Activated CD8-positive, alpha-beta T cell treated with anti-CD3 and anti-CD28 coated beads for 36 hours (primary cell): ENCODE measurements at places on chromosomes 7 and 10. TPM values are rescaled to one million over a fixed set of nuclear protein-coding genes. Genes with fewer than 3 reads are reported as not detected.

The LRRD1 gene
- not detected for total RNA-seq

The MYO1G gene
- total RNA-seq: 403 TPM

The MTURN gene
- 3.3 TPM for total RNA-seq

The CLRN3 gene
- not detected for total RNA-seq

The CPA5 gene
- 0.88 TPM for total RNA-seq

The MEIG1 gene
- not detected for total RNA-seq

The COL26A1 gene
- total RNA-seq: not detected

The MEST gene
- total RNA-seq: 9.2 TPM

The RELN gene
- total RNA-seq: not detected

The ARHGAP12 gene
- 4.3 TPM for total RNA-seq

The C10orf95 gene
- 0.36 TPM for total RNA-seq

The HMX3 gene
- total RNA-seq: 0.45 TPM

The GPR15LG gene
- total RNA-seq: not detected

The CUL2 gene
- 40.2 TPM for total RNA-seq

The HTR5A gene
- not detected for total RNA-seq

The ANXA8 gene
- not detected for total RNA-seq

The TRIL gene
- total RNA-seq: not detected

The SYNPO2L gene
- not detected for total RNA-seq

The TAS2R4 gene
- total RNA-seq: 0.54 TPM

The PNPLA8 gene
- total RNA-seq: 21.4 TPM

The DLG5 gene
- 2.7 TPM for total RNA-seq

The NUTM2E gene
- total RNA-seq: not detected

The ASB4 gene
- not detected for total RNA-seq

The TBC1D12 gene
- total RNA-seq: 0.20 TPM

The GDF10 gene
- total RNA-seq: 1.5 TPM

The WNT2 gene
- not detected for total RNA-seq

The UPK3BL1 gene
- 23.8 TPM for total RNA-seq

The SUN3 gene
- 0.95 TPM for total RNA-seq

The MIOS gene
- total RNA-seq: 63.0 TPM

The GPR146 gene
- 5.6 TPM for total RNA-seq

The KEL gene
- 0.49 TPM for total RNA-seq

The PLAC9 gene
- not detected for total RNA-seq

The CARD11 gene
- total RNA-seq: 103 TPM

The ATRNL1 gene
- total RNA-seq: not detected

The TNS3 gene
- total RNA-seq: 0.04 TPM

The BMI1 gene
- total RNA-seq: 38.7 TPM

The OR2A12 gene
- not detected for total RNA-seq

The SLC18A3 gene
- total RNA-seq: not detected

The ACSM6 gene
- not detected for total RNA-seq

The TACC2 gene
- not detected for total RNA-seq

The GHRHR gene
- not detected for total RNA-seq

The COL1A2 gene
- 0.56 TPM for total RNA-seq

The TCAF2 gene
- total RNA-seq: 37.2 TPM

The SFTPA2 gene
- total RNA-seq: not detected

The WDR86 gene
- 0.25 TPM for total RNA-seq

The STOX1 gene
- total RNA-seq: 0.36 TPM
